ENCODE measurements at places on chromosomes 7 and 10. TPM values are rescaled to one million over a fixed set of nuclear protein-coding genes. Genes with fewer than 3 reads are reported as not detected.
A peak's percentile ranks its signal among the peaks of the same experiment; 100 is the strongest.

- no peak for DNase-seq
- no peak overlapping the region for H3K27ac ChIP-seq
- H3K4me3 ChIP-seq, result no peak overlapping the region
- no peaks in the 10 kb centered on the region for H3K36me3 ChIP-seq
These were observed 14.2 kb downstream of the SNX8 start for GRCh38 chr7:2299870-2300512.

DNA sequence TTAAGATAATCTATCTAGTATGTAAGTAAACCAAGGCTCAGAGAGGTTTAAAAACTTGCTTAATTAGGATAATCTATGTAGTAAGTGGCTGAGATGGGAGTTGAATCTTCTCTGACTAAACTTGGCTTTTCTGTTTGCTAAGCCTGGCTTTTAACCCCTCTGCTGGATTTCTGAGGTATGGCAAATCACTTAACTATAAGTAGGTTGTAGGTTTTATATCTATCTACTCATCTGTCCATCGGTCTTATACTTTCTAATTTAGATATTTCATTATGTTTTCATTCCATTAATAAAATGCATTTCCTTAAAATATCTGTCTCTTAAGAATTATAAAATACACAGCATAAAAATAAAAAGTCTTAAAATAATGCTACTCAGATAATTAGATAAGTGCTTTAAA is 59.4 kb downstream of the ST7 start:
- H3K27ac ChIP-seq, result no peak overlapping the region
- peaks cover 3% of the 10 kb centered on the region for H3K27me3 ChIP-seq
- H3K36me3 ChIP-seq, result no peaks in the 10 kb centered on the region
- DNase-seq, result peak; percentile 12
- peaks cover 56% of the 10 kb centered on the region for H3K4me1 ChIP-seq

- H3K36me3 ChIP-seq, result peaks cover 26% of the 10 kb centered on the region
- H3K4me3 ChIP-seq, result no peak overlapping the region
- H3K27me3 ChIP-seq, result no peaks in the 10 kb centered on the region
- H3K27ac ChIP-seq, result no peak overlapping the region
- no peak for DNase-seq
- peaks cover 8% of the 10 kb centered on the region for H3K4me1 ChIP-seq
These were observed 10.6 kb downstream of the PFKFB3 start for GRCh38 chr10:6213257-6213905.

- no peaks in the 10 kb centered on the region for H3K27me3 ChIP-seq
- no peak overlapping the region for H3K27ac ChIP-seq
- DNase-seq, result peak; percentile 52
- no peaks in the 10 kb centered on the region for H3K36me3 ChIP-seq
- no peak overlapping the region for H3K4me3 ChIP-seq
These were observed 30.7 kb upstream of the EPC1 start for GRCh38 chr10:32377458-32378259.

GRCh38 chr7:46525876-46526275 is 604.8 kb upstream of the IGFBP3 start:
- H3K4me3 ChIP-seq, result no peak overlapping the region
- H3K27me3 ChIP-seq, result no peaks in the 10 kb centered on the region
- no peaks in the 10 kb centered on the region for H3K36me3 ChIP-seq

DNA sequence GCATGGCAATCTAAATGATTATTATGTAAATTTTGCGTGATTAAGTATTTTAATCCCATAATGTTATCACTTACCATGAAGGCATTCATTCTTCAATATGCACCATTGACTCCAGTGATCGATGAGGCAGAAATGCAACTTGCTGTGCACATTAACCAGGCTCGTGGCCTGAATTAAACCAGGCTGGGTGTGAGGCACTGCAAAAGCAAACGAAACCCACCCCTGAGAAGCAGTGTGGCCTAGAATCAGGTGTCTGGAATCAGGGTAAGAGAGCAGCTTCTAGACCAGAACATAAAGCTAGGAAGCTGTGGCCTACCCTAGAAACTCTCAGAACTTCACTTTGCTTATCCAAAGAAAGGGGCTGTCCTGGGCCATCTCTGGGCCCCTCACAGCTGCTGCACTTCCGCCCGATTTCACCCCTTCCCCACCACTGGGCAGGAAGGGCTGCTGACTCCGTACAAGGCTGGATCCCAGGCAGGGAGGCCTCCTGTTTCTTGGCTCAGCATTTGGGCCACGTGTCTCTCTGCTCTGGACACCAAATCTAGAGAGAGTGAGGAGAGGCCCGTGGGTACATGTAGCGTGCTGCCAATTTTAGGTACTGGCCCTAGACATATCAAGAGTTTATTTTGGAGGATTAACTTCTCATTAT is 4.4 kb downstream of the PTPRE start:
- peaks cover 13% of the 10 kb centered on the region for H3K27me3 ChIP-seq
- peaks cover 2% of the 10 kb centered on the region for H3K4me1 ChIP-seq
- H3K27ac ChIP-seq, result no peak overlapping the region
- H3K36me3 ChIP-seq, result no peaks in the 10 kb centered on the region
- no peak overlapping the region for H3K4me3 ChIP-seq
- no peak for DNase-seq

DNA sequence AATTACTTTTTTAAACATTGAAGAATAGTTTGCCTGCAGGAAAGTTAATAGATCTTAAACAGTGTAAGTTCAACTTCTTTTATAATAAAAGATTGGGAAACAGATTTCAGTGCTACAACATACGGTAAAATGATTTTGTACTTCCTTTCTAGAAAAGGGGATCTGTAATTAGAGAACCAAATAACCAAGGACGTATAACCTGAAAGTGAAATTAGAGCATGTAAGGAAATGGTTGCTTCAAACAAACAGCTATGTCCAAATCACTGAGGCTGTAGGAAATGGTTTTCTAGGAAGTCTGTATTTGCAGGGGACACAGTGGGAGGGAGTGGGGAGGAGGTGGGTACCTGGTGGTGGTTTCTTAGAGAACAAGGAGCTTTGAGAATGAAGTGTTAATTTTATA is 57.9 kb upstream of the EXOC6 start:
- no peaks in the 10 kb centered on the region for H3K27me3 ChIP-seq
- no peak for DNase-seq
- no peak overlapping the region for H3K4me3 ChIP-seq
- H3K36me3 ChIP-seq, result no peaks in the 10 kb centered on the region

DNA sequence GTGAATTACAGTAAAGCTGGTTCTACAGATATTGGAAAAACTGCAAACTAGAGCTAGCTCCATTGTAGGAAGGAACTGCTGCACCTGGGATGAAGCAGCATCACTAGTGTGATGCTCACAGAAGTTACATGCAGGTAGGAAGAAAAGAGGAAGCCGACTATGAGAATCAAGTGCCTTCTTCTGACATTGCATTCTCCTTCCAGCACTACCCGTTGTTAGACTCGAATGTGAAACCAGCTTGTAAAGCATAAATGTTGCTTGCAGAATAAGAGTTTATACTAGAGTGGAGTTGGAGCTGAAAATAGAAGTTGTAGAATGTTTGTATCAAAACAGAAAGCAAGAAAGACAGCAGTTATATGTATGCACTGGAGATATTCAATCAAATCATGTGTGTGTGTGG is 49.9 kb downstream of the TRIM24 start:
- H3K4me3 ChIP-seq, result no peak overlapping the region
- H3K27me3 ChIP-seq, result no peaks in the 10 kb centered on the region
- H3K27ac ChIP-seq, result no peak overlapping the region
- peaks cover 68% of the 10 kb centered on the region for H3K36me3 ChIP-seq

DNA sequence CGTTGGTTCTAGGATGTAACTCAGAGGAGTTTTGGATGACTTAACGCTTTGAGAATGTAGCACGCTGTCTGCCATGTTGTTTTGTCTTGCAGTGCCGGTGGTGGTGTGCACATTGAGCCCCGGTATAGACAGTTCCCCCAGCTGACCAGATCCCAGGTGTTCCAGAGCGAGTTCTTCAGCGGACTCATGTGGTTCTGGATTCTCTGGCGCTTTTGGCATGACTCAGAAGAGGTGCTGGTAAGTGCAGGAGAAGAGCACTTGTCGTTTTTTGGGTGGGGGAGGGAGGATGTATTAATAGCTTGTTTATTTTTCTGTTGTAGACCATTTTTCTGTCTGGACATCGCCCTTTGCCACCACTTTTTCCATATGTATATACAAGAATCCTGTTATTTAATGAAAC is 6.3 kb downstream of the NDUFB2 start:
- H3K36me3 ChIP-seq, result peaks cover 14% of the 10 kb centered on the region
- no peak overlapping the region for H3K4me3 ChIP-seq
- peaks cover 19% of the 10 kb centered on the region for H3K4me1 ChIP-seq

GRCh38 chr7:35026150-35026549 is 11.1 kb downstream of the DPY19L1 start:
- peaks cover 4% of the 10 kb centered on the region for H3K4me1 ChIP-seq
- H3K4me3 ChIP-seq, result no peak overlapping the region
- no peak for DNase-seq
- H3K36me3 ChIP-seq, result no peaks in the 10 kb centered on the region

- DNase-seq, result no peak
- H3K27me3 ChIP-seq, result peaks cover 3% of the 10 kb centered on the region
- H3K4me1 ChIP-seq, result no peaks in the 10 kb centered on the region
These were observed 76.7 kb upstream of the MKX start for GRCh38 chr10:27822301-27822700.

The NPTX2 gene
- total RNA-seq, result not detected

The TBXAS1 gene
- 1.1 TPM for total RNA-seq

The SUN3 gene
- total RNA-seq, result not detected

The MASTL gene
- total RNA-seq, result 50.7 TPM

Measured in activated naive CD4-positive, alpha-beta T cell treated with anti-CD3 and anti-CD28 coated beads for 36 hours (primary cell).